ENCODE measurements at places on chromosomes 7 and 10. TPM values are rescaled to one million over a fixed set of nuclear protein-coding genes. Genes with fewer than 3 reads are reported as not detected.

DNA sequence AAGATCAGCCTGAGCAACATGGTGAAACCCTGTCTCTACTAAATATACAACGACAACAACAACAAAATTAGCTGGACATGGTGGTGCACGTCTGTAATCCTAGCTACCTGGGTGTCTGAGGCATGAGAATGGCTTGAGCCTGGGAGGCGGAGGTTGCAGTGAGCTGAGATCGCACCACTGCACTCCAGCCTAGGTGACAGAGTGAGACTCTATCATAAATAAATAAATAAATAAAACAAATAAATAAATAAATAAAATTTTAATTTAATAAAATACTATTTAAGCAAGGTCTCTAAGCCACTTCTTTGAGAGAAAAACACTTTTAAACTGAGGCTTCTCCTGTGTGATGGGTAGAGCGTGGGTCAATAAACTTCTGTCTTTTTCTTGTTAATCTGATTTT, 38.3 kb downstream of the MICU1 start:
- DNase-seq: no peak

- no peak for DNase-seq
Observed at GRCh38 chr7:2148189-2148588, 84.6 kb downstream of the MAD1L1 start.

DNA sequence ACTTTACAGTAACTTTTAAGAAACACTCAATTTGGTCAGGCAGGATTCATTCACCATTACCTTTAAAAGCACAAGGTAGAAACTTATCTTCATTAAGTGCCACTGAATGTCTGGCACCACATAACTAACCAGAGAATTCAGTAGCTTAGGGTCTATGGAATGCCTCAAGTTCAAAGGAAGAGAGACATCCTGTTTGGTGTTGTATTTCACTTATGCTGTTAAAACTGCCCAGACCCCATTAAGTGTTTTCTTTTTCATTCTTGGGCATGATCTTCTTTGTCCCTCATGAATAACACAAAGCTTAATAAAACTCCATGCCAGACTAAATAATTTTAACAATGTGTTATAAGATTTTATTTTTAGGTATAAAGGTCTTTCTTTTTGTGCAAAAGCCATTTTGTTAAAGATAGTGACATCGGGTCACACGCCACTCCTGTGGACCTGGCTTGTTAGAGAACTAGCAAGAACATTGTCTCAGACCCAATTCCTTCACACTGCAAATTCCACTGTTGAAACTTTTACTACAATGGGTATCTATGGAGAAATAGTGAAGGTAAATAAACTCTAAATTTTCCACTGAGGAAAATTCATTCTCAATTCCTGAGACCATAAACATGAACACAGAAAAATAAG, 221.0 kb downstream of the TWIST1 start:
- DNase-seq: no peak

- no peak for DNase-seq
Observed at GRCh38 chr10:11877591-11877905, 54.4 kb downstream of the PROSER2 start.

- no peak for DNase-seq
Observed at GRCh38 chr10:100339236-100339635, 7.8 kb upstream of the SCD start.

- no peak for DNase-seq
Observed at GRCh38 chr7:112238852-112239610, 32.5 kb downstream of the ZNF277 start.

DNA sequence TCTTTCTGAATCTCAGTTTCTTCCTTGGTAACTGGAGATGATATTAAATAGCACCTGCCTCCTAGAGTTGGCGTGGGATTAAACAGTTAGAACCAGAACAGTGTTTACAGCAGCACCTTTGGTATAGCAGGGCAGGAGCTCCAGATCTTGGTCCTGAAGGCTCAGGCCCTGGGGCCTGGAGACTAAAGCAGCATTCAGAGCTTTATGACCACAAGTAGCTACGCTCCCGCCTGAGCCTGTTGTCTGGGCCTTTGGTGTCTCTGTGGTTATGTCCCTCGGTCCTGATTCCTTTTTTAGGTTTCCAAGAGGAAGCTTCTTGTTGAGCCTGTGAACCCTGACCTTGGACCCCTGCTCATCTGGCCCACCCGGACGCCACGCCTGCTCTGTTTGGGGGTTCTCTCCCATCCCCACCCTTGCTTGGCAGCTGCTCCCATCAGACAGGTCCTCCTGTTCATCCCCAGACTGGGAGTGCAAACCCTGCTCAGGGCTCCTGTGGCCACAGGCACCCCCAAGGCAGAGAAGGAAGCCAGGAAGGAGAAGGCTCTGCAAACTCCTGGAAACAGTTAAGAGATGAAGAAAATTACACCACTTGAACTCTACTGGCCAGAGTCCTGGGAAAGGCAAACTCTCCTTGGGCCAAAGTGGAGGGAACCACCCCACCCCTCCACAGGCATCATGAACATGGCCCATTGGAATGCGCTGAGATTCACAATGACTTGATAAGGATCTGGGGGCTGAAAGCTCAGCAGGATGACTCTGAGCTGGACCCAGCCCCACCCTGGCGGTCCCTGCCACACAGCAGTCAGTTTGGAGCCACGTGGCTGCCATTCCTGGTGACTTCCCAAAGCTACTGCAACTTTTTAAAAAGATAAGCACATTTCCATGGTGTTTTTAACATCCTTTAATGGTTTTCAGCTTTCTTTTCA, 50.1 kb upstream of the TMEM72 start:
- DNase-seq: no peak

- no peak for DNase-seq
Observed at GRCh38 chr7:117621075-117621618, 141.3 kb downstream of the CFTR start.

Gene LEP
- not detected for total RNA-seq

Gene UNC5B
- not detected for total RNA-seq
